IPS DF 19.7 (cell line): ENCODE measurements at places on chromosomes 12 and 14.

DNA sequence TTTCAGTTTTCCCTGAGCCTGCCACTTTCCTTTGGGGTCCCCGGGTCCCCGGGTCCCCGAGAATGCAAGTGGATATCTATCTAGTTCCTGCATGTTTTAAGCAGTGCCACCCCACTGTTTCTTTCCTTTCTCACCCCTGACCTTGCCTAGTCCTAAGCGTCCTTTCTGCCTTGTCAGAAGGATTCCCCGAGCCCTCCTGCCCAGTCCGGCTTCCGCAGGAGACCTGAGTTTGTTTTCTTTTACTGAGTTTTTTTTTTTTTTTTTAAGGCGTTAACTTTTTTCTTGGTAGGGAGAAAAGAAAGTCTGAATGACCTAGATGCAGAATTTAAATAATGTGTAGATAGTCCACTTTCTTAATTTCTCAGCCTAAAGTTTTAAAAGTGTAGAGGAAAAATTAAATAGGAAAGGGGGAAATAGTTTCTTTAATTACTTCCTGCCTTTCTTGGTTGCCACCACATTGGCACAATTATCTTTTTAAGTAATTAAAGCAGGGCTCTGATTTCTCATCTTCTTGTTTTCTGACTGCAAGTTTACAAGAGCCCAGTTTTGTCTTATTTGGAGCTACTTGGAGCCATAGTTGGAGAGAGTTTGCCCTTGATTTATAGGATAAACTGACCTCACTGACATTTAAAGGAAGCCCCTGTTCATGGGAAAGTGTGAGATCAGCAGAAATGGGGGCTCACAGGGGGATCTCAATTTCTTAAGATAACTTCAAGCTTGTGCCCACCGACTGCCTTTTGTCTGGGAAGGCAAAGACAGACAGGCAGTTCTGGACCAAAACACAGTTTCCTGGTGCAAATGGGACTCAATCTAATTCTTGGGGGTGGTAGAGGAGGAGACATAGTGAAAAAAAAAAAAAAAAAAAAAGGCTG is 2.9 kb downstream of the PAX9 start:
- DNase-seq = no peak

GRCh38 chr14:88346048-88346639 is 23.1 kb upstream of the KCNK10 start:
- no peak for DNase-seq

- no peak for DNase-seq
Observed at GRCh38 chr12:116484807-116485206, 74.4 kb upstream of the MAP1LC3B2 start.

DNA sequence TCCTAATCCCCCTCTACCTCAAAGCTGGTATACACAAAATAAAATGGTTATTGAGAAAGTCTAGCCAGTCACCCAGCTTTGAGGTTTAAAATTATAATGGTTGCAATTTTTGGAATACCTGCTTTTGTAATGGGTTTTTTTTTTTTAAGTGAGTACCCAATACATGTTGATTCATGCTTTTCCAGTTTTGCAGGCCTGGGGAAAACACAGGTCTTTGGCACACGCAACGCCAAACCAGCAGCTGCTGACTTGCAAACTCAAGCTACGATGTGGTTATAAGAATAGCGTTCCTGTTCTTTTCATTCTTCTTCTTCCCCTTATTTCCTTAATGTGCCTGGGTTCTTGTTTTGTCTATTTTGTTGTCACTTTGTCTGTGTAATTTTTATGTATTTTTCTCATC is 233.0 kb downstream of the EGLN3 start:
- no peak for DNase-seq
